ENCODE measurements at places on chromosomes 4 and X. TPM values are rescaled to one million over a fixed set of nuclear protein-coding genes. Genes with fewer than 3 reads are reported as not detected.
A peak's percentile ranks its signal among the peaks of the same experiment; 100 is the strongest.

Gene SPANXB1
- total RNA-seq = not detected

Gene KLHL4
- total RNA-seq = 0.74 TPM

Gene NLGN3
- 5.9 TPM for total RNA-seq

Gene COL4A5
- 276 TPM for total RNA-seq

Gene CNKSR2
- total RNA-seq = 28.0 TPM

- no peak for DNase-seq
- no peak overlapping the region for H3K4me3 ChIP-seq
- H3K27ac ChIP-seq = no peak overlapping the region
- no peaks in the 10 kb centered on the region for H3K27me3 ChIP-seq
Measured at GRCh38 chr4:174381440-174381800, 97.7 kb downstream of the CEP44 start.

- peaks cover 7% of the 10 kb centered on the region for H3K27me3 ChIP-seq
- no peak for DNase-seq
- no peak overlapping the region for H3K4me3 ChIP-seq
- peaks cover 1% of the 10 kb centered on the region for H3K4me1 ChIP-seq
Measured at GRCh38 chr4:168550064-168550766, 53.4 kb downstream of the PALLD start.

DNA sequence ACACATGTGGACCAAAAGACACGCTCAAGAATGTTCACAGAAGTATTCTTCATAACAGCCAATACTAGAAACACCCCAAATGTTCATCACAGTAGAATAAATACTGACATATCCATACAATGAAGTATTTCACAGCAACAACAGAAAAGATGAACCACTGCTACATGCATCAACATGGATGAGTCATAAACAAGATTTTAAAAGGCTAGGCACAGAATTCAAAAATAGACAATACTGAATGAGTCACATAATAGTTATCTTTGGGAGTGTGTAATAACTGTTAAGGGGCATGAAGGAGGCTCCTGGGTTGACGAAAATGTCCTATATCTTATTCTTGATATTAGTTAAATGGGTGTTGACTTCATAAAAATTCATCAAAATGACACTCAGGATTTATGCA is 43.5 kb downstream of the CLOCK start:
- H3K27ac ChIP-seq = no peak overlapping the region
- no peaks in the 10 kb centered on the region for H3K27me3 ChIP-seq
- H3K4me1 ChIP-seq = no peaks in the 10 kb centered on the region
- DNase-seq = no peak
- H3K4me3 ChIP-seq = no peak overlapping the region

GRCh38 chrX:118255921-118256320 is 90.0 kb upstream of the WDR44 start:
- H3K27me3 ChIP-seq = no peaks in the 10 kb centered on the region
- H3K27ac ChIP-seq = no peak overlapping the region
- H3K36me3 ChIP-seq = no peaks in the 10 kb centered on the region
- H3K4me1 ChIP-seq = no peaks in the 10 kb centered on the region

GRCh38 chrX:725971-726370 is 95.4 kb downstream of the SHOX start:
- no peaks in the 10 kb centered on the region for H3K27me3 ChIP-seq
- H3K4me3 ChIP-seq = no peak overlapping the region
- H3K27ac ChIP-seq = no peak overlapping the region
- H3K36me3 ChIP-seq = no peaks in the 10 kb centered on the region
- no peak for DNase-seq
- H3K4me1 ChIP-seq = no peaks in the 10 kb centered on the region

DNA sequence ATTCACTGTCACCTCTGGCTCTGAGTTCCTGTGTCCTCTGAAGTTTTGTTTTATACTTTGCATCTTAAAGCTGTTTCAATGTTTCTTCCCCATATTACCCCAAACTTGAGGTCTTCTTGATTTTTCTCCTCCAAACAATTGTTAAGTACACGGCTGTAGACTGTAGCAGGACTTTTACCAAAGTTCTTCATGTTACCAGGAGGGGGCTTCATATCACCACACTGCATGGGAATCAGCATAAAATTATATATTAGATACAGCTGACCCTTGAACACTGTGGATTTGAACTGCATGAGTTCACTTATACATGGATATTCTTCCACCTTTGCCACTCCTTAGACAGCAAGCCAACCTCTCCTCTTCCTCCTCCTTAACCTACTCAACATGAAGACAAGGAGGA is 56.6 kb downstream of the SPATA18 start:
- no peak for DNase-seq
- no peaks in the 10 kb centered on the region for H3K36me3 ChIP-seq

DNA sequence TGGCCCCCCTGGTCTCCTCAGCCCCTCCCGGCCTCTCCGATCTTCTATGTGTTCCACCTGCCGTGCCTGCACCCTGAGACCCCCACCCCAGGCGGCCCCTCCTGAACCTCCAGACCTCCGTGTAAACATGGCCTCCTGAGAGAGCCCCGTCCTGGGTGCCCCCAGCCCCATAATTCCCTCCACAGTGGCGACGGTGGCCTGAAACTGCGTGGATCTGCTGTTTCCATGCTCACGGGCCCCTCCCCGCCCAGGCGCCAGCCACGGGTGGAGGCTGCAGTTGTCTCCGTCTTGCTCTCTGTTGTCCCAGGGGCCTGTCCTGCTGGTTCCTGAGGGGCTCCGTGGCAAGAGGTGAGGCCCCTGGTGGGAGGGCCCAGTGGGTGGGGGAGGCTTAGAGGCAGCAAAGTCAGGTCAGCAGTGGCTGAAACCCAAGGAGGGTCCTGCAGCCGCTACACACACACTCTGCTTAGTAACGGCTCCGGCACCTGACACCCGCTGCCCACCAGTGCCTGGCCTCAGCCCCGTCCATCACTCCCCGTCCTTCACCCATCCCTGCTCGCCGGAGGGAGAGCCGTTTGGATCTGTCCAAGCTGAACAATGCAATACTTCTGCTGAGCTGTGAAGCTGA is 75.8 kb downstream of the FAM53A start:
- no peak overlapping the region for H3K27ac ChIP-seq
- H3K4me1 ChIP-seq = no peaks in the 10 kb centered on the region
- no peak for DNase-seq
- H3K4me3 ChIP-seq = no peak overlapping the region

DNA sequence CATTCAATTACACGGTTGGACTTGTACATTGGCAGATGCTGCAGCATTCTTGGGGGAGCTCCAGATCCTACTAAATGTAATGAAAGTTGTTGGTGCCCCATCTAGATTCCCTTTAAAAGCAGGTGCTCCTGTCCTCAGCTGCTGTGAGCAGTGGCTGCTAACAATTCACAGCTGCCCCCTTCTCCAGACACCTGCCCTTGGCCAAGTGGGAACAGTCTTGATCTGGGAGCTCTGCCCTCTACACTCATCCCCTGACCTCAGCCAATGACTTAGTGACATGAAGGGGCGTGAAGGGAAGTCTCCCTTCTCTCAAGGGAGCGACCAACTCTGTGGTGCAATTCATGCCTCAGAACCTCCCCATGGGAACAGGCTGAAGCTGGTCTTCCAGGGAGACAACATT is 125.7 kb downstream of the EIF4E start:
- no peak overlapping the region for H3K4me3 ChIP-seq
- H3K4me1 ChIP-seq = peaks cover 3% of the 10 kb centered on the region
- no peak overlapping the region for H3K27ac ChIP-seq
- H3K27me3 ChIP-seq = peaks cover 10% of the 10 kb centered on the region
- H3K36me3 ChIP-seq = no peaks in the 10 kb centered on the region

GRCh38 chrX:18170910-18171309 is 49.8 kb downstream of the BEND2 start:
- DNase-seq = no peak
- no peaks in the 10 kb centered on the region for H3K27me3 ChIP-seq
- H3K27ac ChIP-seq = no peak overlapping the region
- H3K36me3 ChIP-seq = no peaks in the 10 kb centered on the region

- DNase-seq = no peak
- peaks cover 45% of the 10 kb centered on the region for H3K4me1 ChIP-seq
- peak overlapping the region; percentile 94 for H3K27ac ChIP-seq
Measured at GRCh38 chr4:87423317-87424098, 1.1 kb downstream of the NUDT9 start.

DNA sequence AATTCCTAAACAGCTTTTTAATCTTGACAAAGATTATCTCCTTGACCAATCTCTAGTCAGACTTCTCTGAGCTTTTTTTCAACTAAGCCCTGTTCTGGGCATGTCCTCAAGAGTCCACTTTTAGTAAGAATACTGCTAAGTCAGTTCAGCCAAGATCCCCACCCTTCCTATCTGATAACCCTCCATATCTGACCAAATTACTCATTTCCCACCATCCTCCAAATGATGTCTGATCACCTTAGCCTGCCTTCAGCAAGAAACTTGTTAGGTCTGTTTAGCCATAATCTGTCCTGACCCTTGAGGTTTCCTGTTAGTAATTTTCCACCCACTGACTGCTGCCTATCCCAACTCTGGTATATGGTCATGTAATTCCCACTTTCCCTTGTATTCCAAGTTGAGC is 65.2 kb downstream of the FAM13A start:
- no peak overlapping the region for H3K4me3 ChIP-seq
- no peak overlapping the region for H3K27ac ChIP-seq
- peaks cover 12% of the 10 kb centered on the region for H3K36me3 ChIP-seq
- H3K27me3 ChIP-seq = no peaks in the 10 kb centered on the region
- H3K4me1 ChIP-seq = no peaks in the 10 kb centered on the region

DNA sequence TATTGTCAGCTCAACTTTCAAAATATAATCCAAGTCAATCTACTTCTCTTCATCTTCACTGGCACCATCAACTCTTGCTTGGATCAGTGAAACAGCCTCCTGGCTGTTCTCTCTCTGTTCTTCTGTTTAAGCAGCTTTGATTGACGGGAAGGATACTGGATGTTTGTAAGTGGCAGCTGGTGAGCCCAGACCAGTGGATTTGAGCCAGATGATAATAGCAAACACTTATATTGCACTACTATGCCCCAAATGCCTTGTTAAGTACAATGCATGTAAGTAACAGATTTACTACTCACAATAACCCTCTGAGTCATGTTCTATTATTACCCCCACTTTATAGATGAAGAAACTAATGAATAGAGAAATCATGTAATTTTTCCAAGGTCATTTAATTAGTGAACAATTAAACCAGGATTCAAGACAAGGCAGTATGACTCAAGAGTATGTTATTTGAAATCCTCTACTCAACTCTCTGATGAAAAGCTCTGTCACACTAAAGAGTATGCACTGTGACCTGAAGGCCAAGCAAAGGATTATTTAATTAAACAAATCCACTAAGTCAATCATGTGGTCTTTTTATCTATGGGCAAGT is 44.8 kb downstream of the SPANXN3 start:
- no peak overlapping the region for H3K4me3 ChIP-seq
- no peak overlapping the region for H3K27ac ChIP-seq
- DNase-seq = no peak
- H3K36me3 ChIP-seq = peaks cover 2% of the 10 kb centered on the region
- H3K27me3 ChIP-seq = no peaks in the 10 kb centered on the region

- H3K36me3 ChIP-seq = no peaks in the 10 kb centered on the region
- H3K27me3 ChIP-seq = no peaks in the 10 kb centered on the region
- no peak overlapping the region for H3K27ac ChIP-seq
- DNase-seq = no peak
Measured at GRCh38 chr4:12126474-12126873, 697.8 kb upstream of the HS3ST1 start.

DNA sequence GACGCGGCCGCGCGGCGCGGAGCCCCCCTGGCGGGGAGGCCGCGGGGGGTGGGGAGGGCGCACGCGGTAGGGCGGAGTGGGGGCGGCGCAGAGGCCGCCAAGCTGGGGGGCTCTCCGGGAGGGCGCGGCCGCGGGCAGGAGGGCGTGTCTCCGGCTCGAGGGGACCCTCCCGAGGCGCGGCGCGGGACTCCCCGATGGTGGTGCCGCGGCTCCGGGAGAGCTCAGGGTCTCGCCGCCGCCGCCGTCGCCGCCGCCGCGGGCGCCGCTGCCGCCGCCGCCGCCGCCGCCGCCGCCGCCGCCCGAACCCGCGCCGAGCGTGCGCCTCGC is 165 bp upstream of the PTCHD1 start:
- no peaks in the 10 kb centered on the region for H3K36me3 ChIP-seq
- peaks cover 91% of the 10 kb centered on the region for H3K27me3 ChIP-seq
- H3K27ac ChIP-seq = no peak overlapping the region
- H3K4me1 ChIP-seq = peaks cover 12% of the 10 kb centered on the region

DNA sequence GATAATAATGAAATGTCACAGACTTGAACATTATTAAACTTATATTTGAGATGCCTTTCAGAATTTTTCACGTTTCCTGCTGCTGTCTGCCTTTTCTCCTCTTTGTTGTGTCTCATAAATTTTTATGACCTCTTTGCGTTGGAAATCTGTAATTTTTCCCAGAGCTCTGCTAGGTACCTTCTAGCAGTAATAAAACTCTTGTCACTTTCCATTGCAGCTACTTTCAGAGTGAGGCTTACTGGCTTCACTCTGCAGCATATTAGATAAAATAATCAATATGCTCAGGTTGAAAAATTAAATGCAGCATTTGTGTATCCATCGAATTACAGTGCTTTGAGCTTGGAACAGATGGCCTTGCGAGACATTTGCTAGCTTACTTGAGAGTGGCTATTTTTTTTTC is 689.0 kb downstream of the GRID2 start:
- no peak for DNase-seq
- H3K4me1 ChIP-seq = peaks cover 28% of the 10 kb centered on the region
- H3K4me3 ChIP-seq = no peak overlapping the region
- no peak overlapping the region for H3K27ac ChIP-seq
- H3K36me3 ChIP-seq = no peaks in the 10 kb centered on the region

DNA sequence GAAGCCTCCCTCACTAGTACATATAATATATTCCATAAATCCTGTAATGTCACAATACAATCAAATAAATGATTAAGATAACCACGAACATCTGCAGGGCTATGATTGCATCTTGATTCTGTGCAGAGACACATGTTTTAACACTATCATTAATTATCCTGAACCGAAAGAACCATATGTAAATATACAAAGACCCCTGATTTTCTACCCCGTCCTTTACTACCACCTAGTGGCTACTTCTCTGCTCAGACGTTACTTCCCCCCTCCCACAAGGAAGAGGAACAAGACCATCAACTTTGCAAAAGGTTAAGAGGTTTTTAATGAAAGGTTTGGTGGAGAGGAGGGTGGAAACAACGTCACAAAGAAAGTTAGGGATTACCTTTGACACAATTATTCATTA is 134.0 kb downstream of the COL4A6 start:
- H3K27ac ChIP-seq = no peak overlapping the region
- no peak for DNase-seq
- H3K4me3 ChIP-seq = no peak overlapping the region
- no peaks in the 10 kb centered on the region for H3K36me3 ChIP-seq

- peaks cover 15% of the 10 kb centered on the region for H3K4me1 ChIP-seq
- DNase-seq = no peak
- H3K27ac ChIP-seq = peak overlapping the region; percentile 18
- H3K27me3 ChIP-seq = no peaks in the 10 kb centered on the region
- H3K36me3 ChIP-seq = no peaks in the 10 kb centered on the region
Measured at GRCh38 chr4:184282895-184283654, 65.4 kb upstream of the ENPP6 start.

- H3K4me1 ChIP-seq = peaks cover 24% of the 10 kb centered on the region
- no peaks in the 10 kb centered on the region for H3K27me3 ChIP-seq
- peak overlapping the region; percentile 31 for H3K27ac ChIP-seq
- peak; percentile 52 for DNase-seq
- peaks cover 3% of the 10 kb centered on the region for H3K36me3 ChIP-seq
Measured at GRCh38 chr4:138090150-138090917, 151.8 kb downstream of the SLC7A11 start.

- no peak overlapping the region for H3K27ac ChIP-seq
- H3K36me3 ChIP-seq = peaks cover 1% of the 10 kb centered on the region
- H3K4me1 ChIP-seq = peaks cover 6% of the 10 kb centered on the region
- H3K27me3 ChIP-seq = no peaks in the 10 kb centered on the region
Measured at GRCh38 chr4:152512483-152512882, 23.4 kb downstream of the FBXW7 start.

Data from progenitor cell of endocrine pancreas (in vitro differentiated cells).